ENCODE measurements at places on chromosomes 7 and 10. TPM values are rescaled to one million over a fixed set of nuclear protein-coding genes. Genes with fewer than 3 reads are reported as not detected.

ZNF117 gene
- total RNA-seq = 52.5 TPM

SPDYE8 gene
- not detected for total RNA-seq

AVL9 gene
- total RNA-seq = 22.1 TPM

OR2A1 gene
- not detected for total RNA-seq

CBLL1 gene
- 34.1 TPM for total RNA-seq

MYH16 gene
- total RNA-seq = not detected

- no peaks in the 10 kb centered on the region for H3K36me3 ChIP-seq
- no peak for DNase-seq
- no peak overlapping the region for H3K27ac ChIP-seq
- H3K4me3 ChIP-seq = no peak overlapping the region
- H3K27me3 ChIP-seq = no peaks in the 10 kb centered on the region
- H3K4me1 ChIP-seq = no peaks in the 10 kb centered on the region
These were observed 660.6 kb downstream of the KCNMA1 start for GRCh38 chr10:76977046-76977445.

GRCh38 chr7:102874966-102875365 lies 37.8 kb upstream of the LRRC17 start:
- H3K36me3 ChIP-seq = no peaks in the 10 kb centered on the region
- no peak overlapping the region for H3K4me3 ChIP-seq
- H3K27me3 ChIP-seq = no peaks in the 10 kb centered on the region
- H3K4me1 ChIP-seq = peaks cover 7% of the 10 kb centered on the region
- H3K27ac ChIP-seq = no peak overlapping the region

DNA sequence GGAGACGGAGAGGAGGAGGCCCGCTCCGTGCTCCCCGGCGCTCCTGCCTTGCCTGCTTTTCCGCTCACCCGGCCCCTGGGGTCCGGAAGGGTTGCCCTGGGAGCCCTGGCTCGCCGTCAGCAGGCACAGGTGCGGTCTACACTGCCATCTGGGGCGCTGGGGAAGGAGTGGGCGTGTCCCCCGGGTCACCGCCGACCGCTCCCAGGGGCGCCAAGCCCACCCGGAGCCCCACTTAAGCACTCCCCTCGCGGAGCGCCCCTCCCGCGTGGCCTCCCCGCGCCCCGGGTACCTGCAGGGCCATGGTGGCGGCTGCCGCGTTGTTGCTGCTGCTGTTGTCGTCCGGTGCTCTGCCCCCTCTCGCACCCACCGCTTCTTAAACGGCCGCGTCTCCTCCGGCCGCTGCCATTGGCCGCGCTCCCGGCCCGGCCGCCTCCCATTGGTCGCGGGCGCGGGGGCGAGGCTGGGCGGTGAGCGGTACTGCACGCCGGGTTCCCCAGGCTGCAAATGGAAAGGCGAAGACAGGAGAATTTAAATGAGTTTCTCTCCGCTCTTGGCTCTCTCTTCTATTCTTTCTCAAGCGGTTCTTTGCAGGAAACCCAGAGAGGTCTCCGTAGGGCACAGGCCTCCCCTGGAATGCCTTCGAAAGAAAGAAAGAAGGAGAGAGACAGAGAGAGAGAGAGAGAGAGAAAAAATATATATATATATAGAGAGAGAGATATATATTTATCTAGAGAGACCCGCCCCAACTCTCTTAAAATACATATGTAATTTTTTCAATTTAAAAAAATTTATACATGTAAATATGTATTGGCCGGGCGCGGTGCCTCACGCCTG lies at the start of gene ACBD7:
TSS of gene ACBD7 (minus strand) at position 349 of the 834 bp plus-strand sequence. CDS start at position 301, 48 bp downstream.
- no peaks in the 10 kb centered on the region for H3K27me3 ChIP-seq
- no peak within 1 kb of the TSS for H3K27ac ChIP-seq
- no peak within 1 kb of the TSS for H3K4me3 ChIP-seq
- H3K4me1 ChIP-seq = peaks cover 4% of the 10 kb centered on the region
- H3K36me3 ChIP-seq = no peaks in the 10 kb centered on the region
- DNase-seq = peak; percentile 72

DNA sequence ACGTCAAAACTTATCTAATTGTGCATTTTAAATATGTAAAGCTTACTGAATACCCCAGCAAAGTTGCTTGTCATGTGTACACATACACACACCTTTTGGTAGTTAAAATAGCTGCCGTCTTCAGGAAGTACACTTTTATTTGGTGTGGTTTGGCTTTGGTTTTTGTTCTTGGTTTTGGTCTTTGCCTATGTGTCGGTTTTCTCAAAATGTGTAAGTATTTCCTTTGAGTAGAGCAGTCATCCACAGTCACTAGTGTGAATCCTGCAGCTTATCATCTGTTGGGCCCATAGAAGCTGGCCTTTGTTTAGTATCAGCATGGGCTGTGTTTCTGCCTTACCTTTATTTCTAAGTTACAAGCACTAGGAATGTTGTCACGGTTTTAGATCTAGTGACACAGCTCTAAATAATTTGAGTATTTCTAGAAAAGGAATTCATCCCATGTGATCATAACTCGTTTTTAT lies 35.3 kb downstream of the NET1 start:
- H3K36me3 ChIP-seq = no peaks in the 10 kb centered on the region
- H3K4me3 ChIP-seq = no peak overlapping the region
- H3K27ac ChIP-seq = peak overlapping the region; percentile 58
- H3K4me1 ChIP-seq = no peaks in the 10 kb centered on the region
- no peak for DNase-seq
- H3K27me3 ChIP-seq = no peaks in the 10 kb centered on the region

DNA sequence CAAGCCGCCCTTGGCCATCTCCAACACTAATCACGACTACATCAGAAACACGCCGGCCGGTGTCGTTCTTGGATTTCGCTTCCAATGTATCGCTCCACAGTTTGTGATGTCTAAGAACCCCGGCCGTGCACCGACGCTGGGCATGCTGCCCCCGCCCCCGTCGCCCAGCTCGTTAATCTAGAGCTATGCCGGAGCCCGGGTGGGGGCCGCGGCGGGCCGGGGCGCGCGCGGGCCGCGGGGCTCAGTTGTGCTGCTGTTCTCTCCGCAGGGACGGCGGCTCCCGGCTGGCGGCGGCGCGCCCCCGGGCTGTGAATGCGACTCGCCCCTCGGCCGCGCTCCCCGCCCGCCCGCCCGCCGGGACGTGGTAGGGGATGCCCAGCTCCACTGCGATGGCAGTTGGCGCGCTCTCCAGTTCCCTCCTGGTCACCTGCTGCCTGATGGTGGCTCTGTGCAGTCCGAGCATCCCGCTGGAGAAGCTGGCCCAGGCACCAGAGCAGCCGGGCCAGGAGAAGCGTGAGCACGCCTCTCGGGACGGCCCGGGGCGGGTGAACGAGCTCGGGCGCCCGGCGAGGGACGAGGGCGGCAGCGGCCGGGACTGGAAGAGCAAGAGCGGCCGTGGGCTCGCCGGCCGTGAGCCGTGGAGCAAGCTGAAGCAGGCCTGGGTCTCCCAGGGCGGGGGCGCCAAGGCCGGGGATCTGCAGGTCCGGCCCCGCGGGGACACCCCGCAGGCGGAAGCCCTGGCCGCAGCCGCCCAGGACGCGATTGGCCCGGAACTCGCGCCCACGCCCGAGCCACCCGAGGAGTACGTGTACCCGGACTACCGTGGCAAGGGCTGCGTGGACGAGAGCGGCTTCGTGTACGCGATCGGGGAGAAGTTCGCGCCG lies 1.9 kb downstream of the VWC2 start:
- DNase-seq = no peak
- no peaks in the 10 kb centered on the region for H3K4me1 ChIP-seq
- no peak overlapping the region for H3K27ac ChIP-seq
- no peaks in the 10 kb centered on the region for H3K36me3 ChIP-seq
- peaks cover 34% of the 10 kb centered on the region for H3K27me3 ChIP-seq
- H3K4me3 ChIP-seq = no peak overlapping the region

- H3K27ac ChIP-seq = peak overlapping the region; percentile 94
- no peaks in the 10 kb centered on the region for H3K27me3 ChIP-seq
- H3K36me3 ChIP-seq = no peaks in the 10 kb centered on the region
- H3K4me3 ChIP-seq = peak overlapping the region; percentile 89
- peak; percentile 35 for DNase-seq
- H3K4me1 ChIP-seq = peaks cover 36% of the 10 kb centered on the region
These were observed 570 bp downstream of the TBC1D12 start for GRCh38 chr10:94402843-94403379.

DNA sequence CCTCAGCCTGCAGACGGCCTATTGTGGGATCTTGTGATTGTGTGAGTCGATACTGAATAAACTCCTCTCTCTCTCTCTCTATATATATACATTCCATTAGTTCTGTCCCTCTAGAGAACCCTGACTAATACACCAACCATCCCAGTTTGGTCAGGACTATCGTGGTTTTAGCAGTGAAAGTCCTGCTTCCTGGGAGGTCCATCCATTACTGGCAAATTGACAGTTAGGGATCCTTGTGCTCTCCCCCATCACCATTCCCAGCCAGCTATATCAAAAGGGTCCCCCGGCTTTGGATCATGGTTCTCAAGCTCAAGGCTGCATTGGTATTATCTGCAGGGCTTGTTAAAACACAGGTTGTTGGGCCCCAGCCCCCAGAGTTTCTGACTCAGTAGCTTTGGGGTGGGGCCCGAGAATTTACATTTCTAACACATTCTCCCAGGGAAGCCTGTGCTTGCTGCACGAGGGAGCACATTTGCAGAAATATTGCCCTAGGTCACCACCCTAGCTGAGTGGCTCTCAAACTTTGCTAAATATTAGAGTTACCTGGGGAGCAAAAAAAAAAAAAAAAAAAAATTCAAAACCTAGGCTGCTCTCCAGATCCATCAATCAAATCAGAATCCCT lies 899.1 kb upstream of the AUTS2 start:
- no peak overlapping the region for H3K27ac ChIP-seq
- H3K27me3 ChIP-seq = no peaks in the 10 kb centered on the region
- H3K4me1 ChIP-seq = no peaks in the 10 kb centered on the region
- no peaks in the 10 kb centered on the region for H3K36me3 ChIP-seq
- H3K4me3 ChIP-seq = no peak overlapping the region

All from adrenal gland (tissue), 19 donors.